Naive thymus-derived CD8-positive, alpha-beta T cell (primary cell): ENCODE measurements at places on chromosomes 12 and 14. TPM values are rescaled to one million over a fixed set of nuclear protein-coding genes. Genes with fewer than 3 reads are reported as not detected.

DNA sequence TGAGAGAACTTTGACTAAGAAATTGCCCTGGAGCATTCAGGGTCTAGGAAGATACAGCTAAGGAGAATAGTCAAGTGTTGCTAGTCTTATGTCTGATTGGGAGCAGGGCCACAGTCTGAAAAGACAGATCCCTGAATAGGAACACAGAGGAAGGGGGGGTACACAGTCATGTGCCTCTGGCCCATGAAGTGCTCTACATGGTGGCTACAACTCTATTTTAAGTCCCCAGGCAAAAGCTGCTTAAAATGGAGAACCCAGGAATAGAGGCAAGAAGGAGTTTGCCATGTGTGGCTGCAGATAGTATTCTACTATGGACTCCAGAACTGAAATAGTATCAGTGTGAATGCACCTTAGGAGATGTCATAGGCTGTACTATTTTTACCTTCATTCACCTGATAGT, 118.0 kb upstream of the NPAS3 start:
- no peak for DNase-seq

DNA sequence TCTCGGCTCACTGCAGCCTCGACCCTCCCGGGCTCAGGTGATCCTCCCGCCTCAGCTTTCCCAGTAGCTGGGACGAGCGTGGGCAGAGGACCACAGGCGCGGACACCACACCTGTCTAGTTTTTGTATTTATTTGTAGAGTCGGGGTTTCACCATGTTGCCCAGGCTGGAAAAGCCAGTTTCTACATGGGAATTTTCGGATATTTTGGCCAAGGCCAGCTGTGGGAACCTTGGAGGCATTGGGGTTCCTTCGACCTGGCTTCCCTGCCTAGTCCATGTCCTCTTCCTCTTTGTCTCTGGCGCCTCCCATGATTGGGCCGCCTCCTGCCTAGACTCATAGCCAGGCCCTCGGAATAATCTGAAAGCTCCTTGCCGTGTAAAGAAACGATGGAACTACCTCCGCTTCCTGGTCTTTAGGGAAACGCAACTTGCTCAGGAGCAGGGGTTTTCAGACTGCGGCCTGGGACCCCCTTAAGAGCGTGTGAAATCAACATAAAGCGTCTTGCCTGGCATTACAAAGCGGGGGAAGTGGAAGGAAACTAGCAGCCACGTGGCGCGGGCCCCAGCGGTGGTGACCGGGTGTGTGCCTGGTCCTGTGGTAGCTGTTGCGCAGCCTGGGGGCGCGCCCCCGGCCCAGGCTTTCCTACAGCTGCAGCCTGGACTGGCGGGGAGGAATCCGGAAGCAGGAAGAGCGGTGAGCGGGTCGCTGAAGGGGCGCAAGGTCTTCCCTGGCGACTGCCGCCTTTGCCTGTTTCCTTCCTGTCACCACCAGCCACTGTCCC, 1.4 kb upstream of the HSP90AA1 start:
- peak; percentile 39 for DNase-seq

FAM222A gene
- 0.16 TPM for polyA plus RNA-seq

- DNase-seq, result no peak
These were observed 22.9 kb downstream of the CPSF2 start for GRCh38 chr14:92144708-92145107.

- DNase-seq, result no peak
These were observed 22.5 kb downstream of the MAP3K12 start for GRCh38 chr12:53476769-53477209.

GRCh38 chr14:42428996-42429395, 822.3 kb downstream of the LRFN5 start:
- DNase-seq, result no peak

KRT4 gene
- polyA plus RNA-seq, result not detected

KCNJ8 gene
- not detected for polyA plus RNA-seq

OAS3 gene
- 9.1 TPM for polyA plus RNA-seq

DNA sequence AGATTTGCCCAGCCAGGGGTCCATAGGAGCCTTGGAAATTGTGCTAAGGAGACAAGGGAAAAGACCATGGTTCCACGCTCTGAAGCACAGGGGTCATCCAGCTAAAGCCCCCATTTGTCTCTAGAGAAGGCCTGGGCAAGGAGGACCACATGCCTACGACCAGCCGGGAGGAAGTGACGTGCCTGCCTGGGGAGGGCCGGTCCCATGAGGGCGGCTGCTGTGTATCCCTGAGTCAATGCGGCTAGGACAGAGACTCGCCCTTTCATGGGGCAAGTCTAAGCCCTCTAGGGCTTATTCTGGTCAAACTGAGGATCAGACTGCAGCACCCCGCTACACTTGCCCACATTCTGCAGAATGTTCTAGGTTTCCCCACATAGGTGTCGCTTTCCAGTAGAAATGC, 20.6 kb upstream of the RIN3 start:
- no peak for DNase-seq

- no peak for DNase-seq
These were observed 5.6 kb downstream of the REM2 start for GRCh38 chr14:22888662-22889061.

TEX52 gene
- not detected for polyA plus RNA-seq

DNA sequence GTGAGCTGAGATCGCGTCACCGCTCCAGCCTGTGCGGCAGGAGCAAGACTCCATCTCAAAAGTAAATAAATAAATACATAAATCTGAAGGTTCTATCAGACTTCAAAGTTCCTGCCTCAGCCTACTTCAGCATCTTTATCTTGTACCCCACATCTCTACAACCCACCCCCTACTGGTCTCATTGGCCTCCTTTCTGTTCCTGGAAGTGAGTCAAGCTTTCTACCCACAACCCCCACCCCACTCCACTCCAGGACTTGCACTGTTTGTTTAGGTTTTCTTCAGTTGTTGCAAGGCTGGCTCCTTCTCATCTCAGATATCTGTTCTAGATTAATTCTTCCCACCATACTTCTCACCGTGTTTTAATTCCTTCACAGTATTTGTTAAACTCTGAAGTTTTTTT, 714 bp upstream of the PSMC6 start:
- peak; percentile 33 for DNase-seq

DNA sequence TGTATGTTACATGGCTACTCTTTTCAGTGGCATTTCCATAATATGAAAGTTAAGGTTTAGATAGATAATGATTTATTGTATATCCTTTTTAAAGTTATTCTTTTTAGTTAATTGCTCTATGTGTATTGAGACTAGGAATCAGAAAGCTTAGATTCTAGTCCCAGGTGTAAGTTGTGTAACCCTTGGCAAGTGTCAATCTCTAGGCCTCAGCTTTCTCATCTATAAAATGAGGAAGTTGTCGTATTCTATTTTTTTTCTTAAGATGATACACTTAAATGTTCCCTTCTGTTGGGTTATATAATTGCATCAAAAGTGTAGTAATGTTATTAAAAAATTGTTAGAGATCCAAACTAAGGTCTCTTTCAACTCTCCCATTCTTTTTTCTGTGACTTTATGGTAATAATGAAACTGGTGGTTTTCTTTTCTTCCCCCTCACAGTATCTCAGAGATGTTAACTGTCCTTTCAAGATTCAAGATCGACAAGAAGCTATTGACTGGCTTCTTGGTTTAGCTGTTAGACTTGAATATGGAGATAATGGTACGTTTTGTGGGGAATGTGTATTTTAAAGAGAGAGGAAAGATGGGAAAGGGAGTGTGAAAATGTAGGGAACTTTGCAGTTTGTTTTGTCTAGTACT, 4.1 kb downstream of the RTRAF start:
- DNase-seq, result no peak

DTX3 gene
- 4.9 TPM for polyA plus RNA-seq
